ENCODE measurements at places on chromosomes 16 and 17. TPM values are rescaled to one million over a fixed set of nuclear protein-coding genes. Genes with fewer than 3 reads are reported as not detected.

Gene GOSR2
- polyA plus RNA-seq, result 103 TPM

Gene STUB1
- 65.9 TPM for polyA plus RNA-seq

Gene HEATR3
- 11.7 TPM for polyA plus RNA-seq

Gene SHISA6
- 0.24 TPM for polyA plus RNA-seq

Gene CDR2L
- 6.8 TPM for polyA plus RNA-seq

Gene HAGHL
- polyA plus RNA-seq, result 9.1 TPM

Gene PIRT
- 6.5 TPM for polyA plus RNA-seq

Gene JMJD8
- polyA plus RNA-seq, result 38.9 TPM

Gene NUP85
- polyA plus RNA-seq, result 49.9 TPM

Gene HEATR9
- 0.03 TPM for polyA plus RNA-seq

Gene SLC5A11
- 10.0 TPM for polyA plus RNA-seq

Gene RAMP2
- 45.9 TPM for polyA plus RNA-seq

DNA sequence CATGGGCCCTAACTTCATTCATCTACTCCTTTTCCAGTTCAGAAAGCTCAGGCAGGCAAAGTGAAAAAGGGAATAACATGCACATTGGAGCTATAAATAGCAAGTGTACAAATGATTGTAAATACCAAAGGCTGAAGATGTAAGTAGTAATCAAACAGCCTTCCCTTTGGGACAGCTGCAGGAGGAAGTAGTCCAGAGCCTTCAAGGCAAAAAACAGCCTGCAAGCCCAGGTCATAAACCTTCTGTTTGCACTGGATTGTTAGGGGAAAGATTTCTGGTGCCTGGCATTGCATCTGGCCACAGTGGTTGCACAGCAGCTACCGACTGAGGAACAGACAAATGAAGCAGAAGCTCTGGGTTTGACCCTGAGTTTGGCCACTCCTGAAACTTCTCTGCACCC, 98.6 kb upstream of the PMFBP1 start:
- peak; percentile 46 for DNase-seq

- DNase-seq, result no peak
Observed at GRCh38 chr17:8138374-8138671, 13.9 kb downstream of the PER1 start.

DNA sequence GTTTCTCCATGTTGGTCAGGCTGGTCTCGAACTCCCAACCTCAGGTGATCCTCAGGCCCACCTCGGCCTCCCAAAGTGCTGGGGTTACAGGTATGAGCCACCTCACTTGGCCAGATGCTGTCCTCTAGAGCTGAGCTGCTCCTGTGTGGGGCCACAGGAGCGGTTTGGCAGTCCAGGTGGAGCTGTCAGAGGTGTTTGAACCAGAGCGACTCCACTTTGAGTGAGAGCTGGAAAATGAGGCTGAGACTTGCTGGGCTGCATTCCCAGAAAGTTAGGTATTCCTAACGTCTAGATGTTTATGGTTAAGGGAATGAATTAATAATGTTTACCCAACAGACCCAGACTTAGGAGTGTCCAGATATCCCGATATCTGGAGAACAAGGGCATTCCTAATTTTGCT, 16.8 kb upstream of the PSMD7 start:
- DNase-seq, result no peak

- no peak for DNase-seq
Observed at GRCh38 chr16:49085686-49086085, 196.0 kb downstream of the CBLN1 start.

GRCh38 chr16:67749436-67750078, 30.4 kb upstream of the GFOD2 start:
- DNase-seq, result no peak

DNA sequence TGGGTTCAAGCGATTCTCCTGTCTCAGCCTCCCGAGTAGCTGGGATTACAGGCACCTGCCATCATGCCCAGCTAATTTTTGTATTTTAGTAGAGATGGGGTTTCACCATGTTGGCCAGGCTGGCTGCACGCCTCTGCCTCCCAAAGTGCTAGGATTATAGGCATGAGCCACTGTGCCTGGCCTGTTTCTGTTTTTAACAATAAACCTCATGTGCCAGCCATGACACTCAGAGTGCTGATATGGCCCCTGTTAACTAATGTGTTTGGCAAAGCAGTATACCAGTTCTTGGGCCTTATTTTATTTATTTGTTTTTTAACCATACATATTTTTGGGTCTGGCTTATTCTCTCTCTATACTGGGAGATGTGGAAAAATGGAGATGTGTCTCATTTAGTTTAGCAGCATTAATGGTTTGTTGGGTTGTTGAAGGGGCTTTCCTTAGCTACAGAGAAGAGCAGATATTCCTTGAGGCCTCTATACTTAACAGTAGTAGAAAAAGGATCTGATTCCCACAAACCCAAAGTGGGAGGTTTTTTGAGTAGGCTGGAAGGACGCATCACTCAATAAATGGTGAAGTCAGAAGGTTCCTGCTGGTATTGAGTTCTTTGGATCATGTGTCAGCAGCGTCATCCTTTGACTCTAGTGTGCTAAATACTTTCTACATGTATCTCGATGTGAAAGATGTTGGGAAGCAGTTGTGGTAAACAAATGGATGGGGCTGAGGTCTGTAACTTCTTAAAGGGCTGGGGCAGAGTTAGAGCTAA, 16.2 kb upstream of the CDK5R1 start:
- no peak for DNase-seq

GRCh38 chr16:68575082-68575481, 36.0 kb downstream of the ZFP90 start:
- DNase-seq, result no peak

DNA sequence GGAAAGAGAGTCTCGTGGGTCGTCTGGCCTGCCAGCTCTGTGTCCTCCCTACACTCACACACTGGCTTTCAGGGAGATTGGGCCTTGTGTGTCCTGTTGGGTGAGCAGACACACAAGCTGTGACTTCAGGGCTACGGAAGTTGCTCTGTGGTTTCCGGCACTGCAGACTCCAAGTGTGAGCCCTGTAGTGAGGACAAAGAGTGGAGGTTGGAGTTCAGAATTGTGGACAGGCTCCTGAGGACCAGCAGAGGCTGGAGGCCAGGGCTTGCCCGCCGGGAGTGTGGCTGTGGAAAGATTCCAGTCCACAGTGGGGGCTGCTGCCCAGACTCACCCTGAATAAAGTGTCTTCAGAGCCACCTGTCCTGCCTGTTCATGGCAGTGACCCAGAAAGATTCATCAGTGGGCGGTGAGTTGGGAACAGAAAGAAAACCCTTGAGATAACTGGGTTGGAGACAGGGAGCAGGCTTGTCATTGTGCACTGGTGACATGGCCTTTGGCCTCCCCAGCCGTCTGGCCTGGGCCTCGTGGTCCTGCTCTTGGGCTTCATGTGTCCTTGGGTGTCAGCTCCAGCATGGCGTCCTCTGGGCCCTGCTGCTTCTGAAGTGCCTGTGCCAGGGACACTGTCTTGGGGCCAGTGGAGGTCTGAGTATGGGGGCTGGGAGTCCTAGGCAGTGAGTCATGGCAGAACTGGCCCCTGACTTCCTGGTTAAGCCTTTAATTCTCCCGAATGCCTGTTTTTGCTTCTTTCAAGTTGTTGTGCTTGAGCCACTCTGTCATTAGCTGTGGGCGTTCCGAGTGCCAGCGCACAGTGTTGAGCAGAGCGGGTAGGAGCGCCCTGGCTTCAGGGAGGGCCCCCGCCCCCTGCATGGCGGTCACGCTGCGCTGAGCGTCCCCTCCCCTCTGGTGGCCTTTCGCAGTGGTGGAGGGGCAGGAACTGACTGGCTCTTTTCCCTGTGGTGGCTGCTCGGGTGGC, 19.9 kb upstream of the ZNF750 start:
- DNase-seq, result no peak

- DNase-seq, result no peak
Observed at GRCh38 chr17:15340966-15341365, 431 bp downstream of the TEKT3 start.

DNA sequence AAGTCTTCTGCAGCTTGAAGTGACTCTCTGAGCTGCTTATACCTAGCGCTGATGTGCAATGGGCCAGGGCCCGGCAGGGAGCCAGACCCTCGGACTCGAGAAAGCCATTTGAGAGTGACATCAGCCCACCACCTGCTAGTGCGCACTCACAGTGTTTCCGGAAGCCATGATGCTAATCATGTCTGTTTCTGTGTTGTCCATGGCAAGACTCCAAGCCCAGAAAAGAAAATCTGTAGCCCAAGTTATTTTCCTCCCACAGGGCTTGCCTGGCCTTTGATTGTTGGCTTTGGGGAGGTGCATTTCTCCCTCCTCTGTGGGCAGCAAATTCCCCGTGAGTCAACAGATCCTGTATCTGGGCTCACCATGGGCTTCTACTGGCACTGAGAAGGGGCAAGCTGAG, 1.8 kb upstream of the CDRT4 start:
- no peak for DNase-seq

DNA sequence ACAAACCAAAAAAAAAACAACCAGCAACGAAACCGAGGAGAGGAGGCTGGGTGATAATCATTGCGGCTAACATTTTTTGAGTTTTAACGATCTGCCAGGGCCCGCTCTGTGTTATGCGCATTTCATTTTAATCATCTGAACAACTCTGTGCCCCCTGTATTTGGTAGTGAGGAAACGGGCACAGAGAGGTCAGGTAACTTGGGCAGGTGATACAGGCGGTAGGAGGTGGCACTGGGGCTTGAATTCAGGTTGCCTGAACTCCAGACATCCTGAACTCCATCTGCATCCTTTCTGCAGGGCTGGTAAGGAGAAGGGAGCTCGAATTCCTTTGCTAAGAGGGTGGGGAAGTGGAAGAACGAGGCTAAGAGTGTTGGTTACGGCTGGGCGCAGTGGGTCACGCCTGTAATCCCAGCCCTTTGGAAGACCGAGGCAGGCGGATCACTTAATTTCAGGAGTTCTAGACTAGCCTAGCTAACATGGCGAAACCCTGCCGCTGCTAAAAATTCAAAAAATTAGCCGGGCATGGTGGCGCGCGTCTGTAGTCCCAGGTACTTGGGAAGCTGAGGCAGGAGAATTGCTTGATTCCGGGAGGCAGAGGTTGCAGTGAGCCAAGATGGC, 1.1 kb downstream of the CLUAP1 start:
- DNase-seq, result no peak

DNA sequence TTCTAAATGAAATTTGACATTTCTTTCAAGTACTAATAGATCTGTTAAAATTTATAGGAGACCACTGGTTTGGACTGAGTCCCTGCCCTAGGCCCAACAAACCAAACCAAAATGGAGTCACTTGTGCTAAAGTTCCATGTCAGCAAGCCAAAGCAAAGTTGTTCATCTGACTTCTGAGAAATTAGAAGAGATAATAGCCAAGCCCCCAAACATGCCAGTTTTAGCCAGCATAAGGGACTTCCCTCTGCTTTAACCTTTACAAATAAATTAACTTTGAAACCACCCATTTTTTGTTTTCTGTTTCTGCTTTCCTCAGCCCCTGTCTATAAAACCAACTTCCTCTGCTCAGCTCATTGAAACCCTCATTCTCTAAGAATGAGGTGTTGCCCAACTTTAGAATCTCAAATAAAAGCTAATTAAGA, 18.9 kb downstream of the CDR2 start:
- no peak for DNase-seq

Data from large intestine (tissue), 12 donors.